ENCODE measurements at places on chromosomes 3 and 15.

GRCh38 chr3:139299261-139300132, 44.3 kb upstream of the MRPS22 start:
- DNase-seq: no peak

GRCh38 chr3:32500231-32500630, 2.4 kb downstream of the CMTM6 start:
- no peak for DNase-seq

DNA sequence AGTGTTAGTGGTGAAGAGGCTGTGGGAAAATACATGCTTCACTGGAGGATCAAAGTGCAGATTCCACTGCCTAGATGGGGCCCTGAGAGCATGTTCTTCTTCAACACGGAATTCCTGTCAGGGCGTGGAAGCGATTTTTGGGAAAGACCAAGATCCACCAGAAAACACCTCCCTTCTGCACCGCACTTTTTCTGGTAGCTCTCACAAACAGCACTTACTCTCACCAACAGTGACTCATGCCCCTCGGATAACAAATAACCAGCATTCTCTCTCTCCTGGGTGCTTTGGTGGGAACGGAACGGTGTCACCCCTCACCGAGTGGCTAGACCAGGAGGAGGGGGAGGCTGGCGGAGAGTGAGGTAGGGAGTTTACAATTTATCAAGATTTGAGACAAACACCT, 40.1 kb downstream of the ADAMTSL3 start:
- DNase-seq: no peak

DNA sequence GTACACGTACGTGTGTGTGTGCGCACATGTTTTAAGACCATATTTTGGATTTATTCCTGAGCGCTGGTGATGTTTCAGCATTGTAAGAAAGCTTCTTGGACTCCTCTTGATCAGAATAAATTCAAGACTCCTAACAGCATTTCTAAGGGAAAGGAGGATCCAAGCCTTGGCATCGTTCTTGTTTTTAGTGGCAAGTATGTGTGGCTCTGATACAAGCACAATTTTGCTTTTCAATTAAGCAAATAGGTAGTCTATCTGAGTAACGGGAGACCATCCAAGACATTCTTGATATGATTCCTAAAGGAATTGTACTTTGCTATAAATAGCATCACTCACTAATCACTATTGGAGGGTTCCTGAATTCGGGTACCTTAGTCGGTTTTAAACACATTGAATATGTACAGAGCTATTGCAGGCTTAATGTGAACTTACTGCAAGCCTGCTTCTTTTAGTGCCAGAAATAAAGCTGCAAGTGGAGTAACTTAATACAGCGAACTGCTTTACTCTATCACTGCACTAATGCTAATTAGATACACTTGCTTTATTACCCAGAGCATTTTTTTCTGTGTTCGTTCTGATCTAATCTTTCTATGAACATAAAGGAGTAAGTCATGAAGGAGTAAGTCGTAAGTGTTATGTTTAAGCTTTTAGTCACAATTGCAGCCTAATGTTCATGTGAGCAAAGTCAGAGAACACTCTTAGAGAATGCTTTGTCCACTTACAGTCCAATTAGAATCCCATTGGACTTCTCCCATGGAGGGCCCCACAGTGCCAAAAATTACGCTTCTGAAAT, 186.3 kb downstream of the MCTP2 start:
- DNase-seq: no peak

DNA sequence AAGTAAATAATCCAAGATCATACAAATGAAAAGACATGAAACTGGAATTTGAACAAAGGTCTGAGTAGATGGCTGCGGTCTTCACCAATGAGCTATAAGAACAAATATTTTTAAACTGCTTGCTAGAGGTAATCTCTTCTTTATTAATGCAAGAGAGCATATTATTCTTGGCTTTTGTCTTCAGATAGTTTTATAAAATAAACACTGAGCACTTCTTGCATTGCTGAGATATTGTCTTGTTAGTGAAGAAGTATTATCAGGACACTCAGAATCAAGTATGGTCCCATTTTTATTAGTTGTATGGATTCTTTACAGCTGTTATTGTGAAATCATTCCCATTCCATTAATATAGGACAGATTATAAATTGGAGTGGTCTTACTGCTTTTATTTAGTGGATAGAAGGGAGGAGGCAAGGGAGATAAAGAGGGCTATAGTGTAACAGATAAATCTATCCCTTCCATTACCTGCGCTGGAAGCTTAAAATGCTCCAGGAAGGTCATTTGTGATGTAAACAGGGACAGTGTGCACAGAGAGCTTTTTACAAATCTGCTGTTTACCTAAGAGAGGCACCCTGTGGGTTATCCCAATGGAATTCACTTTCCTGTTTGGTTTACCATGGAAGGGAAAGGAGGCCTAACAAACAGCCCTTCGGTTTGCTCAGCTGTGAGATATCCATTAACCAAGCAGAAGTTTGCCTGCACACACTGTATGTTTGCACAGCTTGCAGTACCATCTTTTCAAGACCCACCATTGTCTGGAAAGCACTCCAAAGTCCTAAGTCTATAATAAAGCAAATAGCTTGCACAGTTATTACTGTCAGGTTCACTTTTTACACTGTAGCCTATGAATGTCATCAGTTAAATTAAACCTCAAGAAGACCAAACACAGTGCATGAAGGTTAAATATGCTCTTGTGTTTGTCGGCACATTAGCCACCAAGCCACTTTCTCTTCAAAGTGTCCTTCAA, 347.7 kb upstream of the TGFBR2 start:
- no peak for DNase-seq

DNA sequence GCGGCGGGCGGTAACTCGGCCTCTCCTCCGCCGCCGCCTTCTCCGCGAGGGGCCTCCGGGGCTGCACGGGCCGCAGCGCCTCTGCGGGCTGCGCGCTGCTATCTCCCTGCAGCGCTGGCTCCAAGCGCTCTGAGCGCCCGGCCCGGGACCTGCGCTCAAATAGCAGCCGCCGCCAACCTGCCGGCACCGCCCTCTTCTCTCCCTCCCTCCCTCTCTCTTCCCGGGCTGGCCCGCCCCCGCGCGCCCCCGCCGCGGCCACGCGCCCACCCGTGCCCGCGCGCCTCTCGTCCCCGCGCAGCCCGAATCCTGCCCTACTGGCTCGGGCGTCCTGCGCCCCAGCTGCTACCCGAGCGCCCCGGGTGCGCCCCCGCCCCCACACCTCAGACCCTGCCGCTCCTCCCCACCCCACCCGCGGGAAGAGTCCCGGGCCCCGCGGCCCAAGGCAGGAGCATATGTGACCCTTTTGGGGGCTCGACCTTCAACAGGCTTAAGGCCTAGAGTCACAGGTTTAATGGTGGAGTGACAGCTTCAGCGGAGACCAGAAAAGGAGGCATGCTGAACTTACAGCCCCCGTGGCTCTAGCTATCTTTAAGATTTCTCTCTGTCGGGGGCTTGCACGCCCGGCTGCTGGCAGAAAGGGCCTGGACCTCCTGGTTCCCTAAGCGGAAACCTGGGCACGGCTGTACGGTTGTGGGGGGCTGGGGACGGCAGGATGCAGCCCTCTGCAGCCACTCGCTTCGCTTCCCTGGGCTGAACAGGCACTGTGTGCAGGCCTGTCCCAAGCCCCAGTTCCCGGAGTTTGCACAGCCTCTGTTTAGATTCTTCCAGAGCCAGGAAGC, at the start of gene CACNA2D2:
Gene CACNA2D2, minus strand, starts transcription at position 131 of the 839 bp plus-strand sequence. CDS start 211 bp downstream, outside the sequence.
- no peak for DNase-seq

DNA sequence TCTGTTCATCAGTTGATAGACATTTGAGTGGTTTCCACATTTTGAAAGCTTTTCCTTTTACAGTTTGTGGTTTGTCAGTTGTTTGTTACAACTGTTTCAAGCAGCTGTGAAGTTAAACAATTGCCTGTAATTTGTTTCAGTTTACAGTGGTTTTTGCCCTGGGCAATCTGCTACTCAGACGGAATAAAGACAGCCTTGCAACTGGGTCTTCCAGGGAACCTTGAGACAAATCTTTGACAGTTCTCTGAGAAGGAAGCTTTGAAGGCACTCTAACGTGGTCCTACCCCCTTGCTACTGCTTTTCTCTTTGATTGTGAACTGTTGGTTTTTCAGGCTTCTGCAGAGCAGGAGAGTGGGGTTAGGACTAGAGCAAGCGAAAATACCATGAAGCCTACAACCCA, 28.0 kb downstream of the LRRC28 start:
- no peak for DNase-seq

- DNase-seq: no peak
These were observed 172.2 kb downstream of the RPLP1 start for GRCh38 chr15:69624816-69625215.

- no peak for DNase-seq
These were observed 164.5 kb downstream of the SLCO3A1 start for GRCh38 chr15:92017882-92018534.

DNA sequence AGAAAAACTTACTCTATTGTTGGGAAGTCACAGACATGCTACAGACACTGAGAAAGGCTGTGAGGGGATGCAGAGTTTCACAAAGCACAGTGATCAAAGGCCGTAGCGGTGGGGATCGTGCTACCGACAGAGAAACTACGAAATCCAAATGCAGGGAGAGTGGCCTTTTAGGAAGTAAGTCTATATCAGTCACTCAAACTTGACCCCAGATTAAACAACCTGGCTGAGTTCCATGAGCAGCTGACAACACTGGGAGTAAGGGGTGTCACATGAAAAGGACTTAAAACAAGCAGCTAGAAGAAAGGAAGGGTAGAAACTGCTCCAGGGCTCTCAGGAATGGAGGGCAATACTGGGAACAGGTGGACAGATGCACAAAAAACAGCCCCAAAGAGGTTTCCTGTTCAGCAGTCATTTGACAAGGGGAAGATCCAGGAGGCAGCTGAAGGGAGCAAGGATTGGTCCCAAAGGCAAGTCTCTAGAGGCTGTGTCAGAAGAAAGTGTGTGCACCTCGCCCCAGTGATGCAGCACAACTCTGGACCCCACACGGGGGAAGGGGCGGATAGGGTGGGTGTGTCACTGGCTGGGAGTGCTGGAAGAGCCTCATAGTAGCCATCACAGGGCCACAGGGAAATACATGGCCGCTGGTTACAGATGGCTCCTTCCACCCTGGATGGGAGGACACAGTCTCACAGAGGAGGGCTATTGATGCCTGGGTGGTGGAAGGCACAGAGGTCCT, 20.3 kb upstream of the HDAC11 start:
- DNase-seq: no peak

- no peak for DNase-seq
These were observed 33.9 kb downstream of the DENND4A start for GRCh38 chr15:65758242-65758641.

DNA sequence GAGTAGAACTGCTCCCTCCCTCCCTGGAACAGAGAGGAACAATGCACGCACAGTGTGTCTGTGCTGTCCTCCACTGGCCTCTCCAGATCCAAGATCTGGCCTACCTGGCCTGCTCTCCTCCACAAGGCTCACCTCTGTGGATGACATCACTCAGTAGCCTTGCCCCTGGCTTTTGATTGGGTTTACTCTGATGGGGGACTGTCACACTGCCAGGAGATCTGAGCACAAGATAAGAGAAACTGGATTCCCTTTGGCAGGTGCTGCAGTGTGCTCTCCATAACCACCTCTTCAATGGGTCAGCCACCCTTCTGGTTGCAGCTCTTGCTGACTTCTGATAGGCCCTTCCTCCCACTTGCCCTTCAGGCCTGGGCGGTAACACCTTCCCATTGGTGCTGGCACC, 22.6 kb upstream of the ANO10 start:
- no peak for DNase-seq

DNA sequence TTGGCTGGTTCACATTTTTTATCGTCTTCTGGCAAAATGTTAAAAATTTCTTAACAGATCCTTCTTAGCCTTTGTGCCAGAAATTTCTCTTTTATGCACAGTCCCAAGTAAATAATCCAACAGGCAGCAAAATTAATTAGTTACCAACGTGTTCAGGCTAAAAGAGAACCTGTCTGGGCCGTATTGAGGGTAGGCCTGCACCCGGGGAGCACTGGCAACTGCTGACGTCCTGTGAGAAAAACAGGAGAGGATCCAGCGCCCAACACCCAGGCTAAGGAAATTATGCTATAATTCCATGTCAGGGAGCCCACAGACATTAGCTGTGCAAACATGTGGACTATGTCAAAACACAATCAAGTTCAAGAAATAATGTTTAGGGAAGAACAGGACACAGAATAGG, 30.7 kb upstream of the CSTA start:
- no peak for DNase-seq

GRCh38 chr3:40043444-40043755, 234.0 kb downstream of the MYRIP start:
- DNase-seq: peak; percentile 50
